ENCODE measurements at places on chromosomes 5 and 9.

DNA sequence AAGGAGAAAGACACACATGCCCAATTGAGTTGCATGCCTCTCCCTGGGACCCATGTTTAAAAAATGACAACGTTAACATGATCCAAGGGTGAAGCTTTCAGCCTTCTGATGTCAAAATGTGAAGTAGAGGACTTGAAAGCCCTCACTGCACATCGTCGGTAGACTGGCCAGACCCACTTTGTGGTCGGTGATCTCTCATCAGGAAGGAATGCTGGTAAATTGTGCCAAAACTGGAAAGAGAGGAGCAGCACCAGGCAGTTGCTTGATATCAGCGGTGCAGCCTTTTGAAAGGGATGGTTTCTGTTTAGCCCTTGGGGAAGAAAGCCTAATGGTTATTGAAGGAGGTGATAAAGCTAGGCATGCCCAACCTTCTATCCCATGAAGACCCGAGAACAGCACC is 125.3 kb upstream of the MARCHF11 start:
- DNase-seq: no peak

- DNase-seq: no peak
Observed at GRCh38 chr5:18113721-18114120, 479.5 kb downstream of the TAF11L14 start.

DNA sequence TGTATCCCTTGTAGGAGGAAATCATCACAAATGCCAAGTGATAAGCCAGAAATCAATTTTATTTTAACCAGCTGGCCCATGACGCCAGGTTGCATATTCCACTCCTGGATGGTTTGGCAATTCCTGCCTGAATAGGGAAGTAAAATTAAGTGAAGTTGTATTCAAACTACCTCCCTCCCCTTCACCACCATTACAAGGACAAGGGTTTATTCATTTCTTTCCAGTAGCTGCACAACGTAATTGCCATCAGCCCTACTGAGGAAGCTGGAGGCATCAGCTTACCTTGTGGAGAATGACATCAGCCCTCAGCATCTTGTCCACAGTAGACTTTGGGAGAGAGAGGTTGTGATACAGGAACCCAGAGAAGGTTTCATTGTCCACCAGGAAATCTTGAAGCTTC is 66.6 kb downstream of the ABCA1 start:
- no peak for DNase-seq

DNA sequence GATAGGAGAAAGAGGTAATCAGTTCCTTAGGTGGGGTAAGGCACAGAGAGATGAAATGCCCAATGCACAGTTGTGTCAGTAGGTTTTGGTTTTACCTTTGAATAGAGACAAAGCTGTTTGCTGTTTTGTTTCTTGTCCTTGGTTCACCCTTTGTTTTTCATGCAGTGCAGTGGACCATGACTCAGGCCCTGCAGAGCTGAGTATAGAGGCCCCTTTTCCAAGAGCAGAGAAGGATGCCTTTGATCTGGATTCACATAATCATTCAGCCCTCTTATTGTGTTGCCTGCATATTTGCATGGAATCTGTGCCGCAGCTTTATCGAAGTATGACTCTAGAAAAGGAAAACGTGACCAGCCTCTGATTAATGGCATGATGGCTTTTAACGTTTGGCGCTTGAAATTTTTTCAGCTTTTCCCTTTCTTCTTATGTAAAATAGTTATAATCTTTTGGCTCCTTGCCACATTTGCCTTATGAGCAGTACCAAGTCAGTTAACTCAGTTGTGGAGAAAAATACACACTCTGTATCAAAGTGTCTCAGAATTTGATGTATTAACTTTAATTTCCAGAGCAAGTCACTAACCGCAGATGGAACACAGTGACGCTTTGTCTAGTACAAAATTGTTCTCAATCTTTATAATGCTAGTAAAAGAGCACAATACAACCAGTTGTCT is 197.6 kb downstream of the KDM4C start:
- no peak for DNase-seq

DNA sequence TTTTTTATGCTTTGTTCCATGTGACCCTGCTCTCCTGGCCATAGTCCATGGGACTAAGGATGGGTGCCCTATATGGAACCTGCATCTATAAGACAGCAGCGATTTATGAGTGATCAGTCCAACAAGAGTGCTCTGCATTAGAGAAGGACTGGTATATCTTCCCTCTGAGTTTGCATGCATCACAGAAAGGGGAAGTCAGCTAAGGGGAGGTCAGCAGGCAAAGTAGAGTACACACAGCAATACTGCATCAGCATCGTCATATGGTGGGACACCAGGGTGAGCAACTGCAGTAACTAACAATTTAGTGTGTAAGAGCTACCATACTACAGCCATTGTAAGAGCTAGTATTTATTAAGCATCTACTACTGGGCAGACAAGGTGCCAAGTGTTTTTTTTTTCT is 311.3 kb downstream of the NDUFS4 start:
- no peak for DNase-seq

- DNase-seq: no peak
Observed at GRCh38 chr9:126320158-126320922, 6.3 kb upstream of the MVB12B start.

DNA sequence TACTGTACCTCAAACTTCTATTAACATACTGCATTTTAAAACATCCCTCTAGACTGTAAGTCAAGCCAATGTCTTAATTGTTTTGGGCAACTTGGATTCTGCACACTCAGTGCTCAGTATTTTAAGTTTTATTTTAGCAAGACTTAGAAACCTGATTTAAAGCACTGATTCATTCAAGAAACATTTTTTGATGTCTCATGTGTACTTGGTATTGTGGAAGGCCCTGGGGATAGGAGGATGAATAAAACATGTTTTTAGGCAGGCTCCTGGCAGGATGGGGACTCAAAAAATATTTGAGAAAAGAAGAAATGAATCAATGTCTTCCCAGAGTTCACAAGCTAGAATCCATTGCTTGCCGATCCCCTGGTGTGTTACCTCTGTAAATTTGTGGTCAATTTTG is 334.0 kb upstream of the PUM3 start:
- DNase-seq: no peak

GRCh38 chr5:140413230-140413629 is 11.6 kb downstream of the ANKHD1 start:
- DNase-seq: no peak

DNA sequence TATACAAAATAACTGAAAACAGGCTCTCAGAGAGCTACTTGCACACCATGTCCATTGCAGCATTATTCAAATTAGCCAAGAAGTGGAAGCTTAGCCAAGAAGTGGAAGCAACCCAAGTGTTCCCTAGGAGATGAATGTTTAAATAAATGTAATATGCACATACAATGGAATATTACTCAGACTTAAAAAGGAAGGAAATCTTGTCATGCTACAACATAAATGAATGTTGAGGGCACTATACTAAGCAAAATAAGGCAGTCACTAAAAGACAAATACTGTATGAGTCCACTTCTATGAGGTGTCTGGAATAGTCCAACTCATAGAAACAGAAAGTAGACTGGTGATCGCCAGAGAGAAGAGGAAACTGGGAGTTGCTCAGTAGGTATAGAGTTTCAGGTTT is 438.1 kb downstream of the MAT2B start:
- DNase-seq: no peak

DNA sequence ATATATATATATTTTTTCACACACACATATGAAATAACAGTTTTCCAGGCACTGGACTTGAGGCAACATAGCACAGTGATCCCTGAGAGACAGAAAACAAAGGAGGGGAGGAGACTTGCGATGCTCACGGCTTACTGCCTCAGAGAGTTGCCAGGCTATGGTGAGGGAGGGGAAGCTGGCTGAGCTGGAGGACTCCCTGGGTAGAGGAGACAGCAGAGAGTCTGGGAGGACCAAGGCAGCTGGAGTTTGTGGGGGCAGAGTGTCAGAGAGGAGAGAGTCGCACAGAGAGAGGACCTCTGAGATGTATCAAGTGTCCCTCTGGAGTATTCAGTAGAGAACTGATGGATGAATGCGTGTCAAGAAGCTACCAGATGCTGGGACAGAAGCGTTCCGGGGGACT is 23.1 kb upstream of the QSOX2 start:
- no peak for DNase-seq

- DNase-seq: no peak
Observed at GRCh38 chr5:39584927-39585326, 160.1 kb upstream of the DAB2 start.

DNA sequence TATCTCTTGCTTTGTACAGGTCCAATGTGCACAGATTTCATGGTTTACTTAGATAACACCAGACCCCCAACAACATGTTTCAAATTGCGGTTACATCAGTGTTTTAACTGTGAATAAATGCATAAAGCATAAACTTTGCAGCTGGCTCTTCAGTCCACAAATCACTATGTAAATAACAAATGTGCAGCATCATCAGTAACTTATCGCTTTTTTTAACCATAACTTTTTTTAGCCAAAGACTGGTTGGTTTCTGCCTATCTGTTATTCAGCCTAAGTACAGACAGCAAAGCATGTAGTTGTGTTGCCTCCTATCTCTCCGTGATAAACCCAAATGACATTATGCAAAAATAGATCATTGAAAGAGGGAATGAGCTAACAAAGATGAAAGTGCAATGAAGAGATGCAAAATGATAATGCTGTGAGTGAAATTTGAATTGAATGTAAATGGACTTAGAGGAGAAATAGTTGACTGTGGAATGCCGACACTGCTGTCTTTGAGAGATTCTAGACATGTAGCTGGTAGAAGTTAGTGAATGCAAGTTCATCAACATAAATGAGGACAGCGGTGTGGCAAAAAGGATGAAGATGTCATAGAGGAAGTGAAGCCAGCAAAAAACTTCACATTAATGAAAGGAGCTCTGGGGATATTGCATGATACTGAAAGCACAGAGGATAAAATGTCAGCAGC is 108.8 kb downstream of the PDE8B start:
- no peak for DNase-seq

DNA sequence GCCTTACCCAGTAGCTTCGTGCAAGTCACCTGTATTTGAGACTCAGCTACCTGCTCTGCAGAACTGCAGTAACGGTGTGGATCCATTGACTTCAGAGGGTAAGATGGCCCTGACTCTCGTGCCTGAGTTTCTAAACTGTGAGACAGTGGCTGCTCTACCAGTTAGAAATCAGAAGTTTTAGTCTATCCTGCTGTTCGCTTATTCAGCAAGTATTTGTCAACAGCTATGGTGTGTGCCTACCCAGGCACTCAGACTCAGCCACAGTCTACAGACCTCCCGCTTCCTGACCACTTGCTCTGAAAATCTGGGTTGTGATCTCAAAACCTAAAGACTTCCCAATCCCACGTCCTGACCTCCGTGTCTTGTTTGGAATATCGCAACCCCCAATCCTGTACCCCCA is 13.5 kb downstream of the AQP3 start:
- no peak for DNase-seq

- no peak for DNase-seq
Observed at GRCh38 chr9:2231829-2232228, 216.7 kb downstream of the SMARCA2 start.

- no peak for DNase-seq
Observed at GRCh38 chr5:88693071-88693932, 189.7 kb downstream of the MEF2C start.

DNA sequence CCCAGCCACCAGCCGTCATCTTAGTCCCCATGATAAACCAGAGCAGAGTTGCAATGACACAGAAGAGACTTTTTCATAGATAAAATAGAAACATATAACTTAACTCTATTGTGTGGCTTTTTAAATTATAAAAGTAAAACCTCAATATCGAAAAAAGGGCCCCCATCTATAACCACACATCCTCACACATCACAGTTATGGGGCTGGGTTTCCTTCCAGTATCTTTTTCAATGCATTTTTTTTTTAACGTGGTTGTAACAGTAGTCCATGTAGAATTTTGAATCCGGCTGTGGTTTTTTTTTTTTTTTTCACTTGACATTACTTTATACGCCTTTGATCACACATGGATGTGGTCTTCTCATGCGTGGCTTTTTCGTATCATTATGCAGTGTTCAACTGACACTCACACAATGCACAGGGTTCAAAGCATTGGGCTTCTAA is 77.4 kb downstream of the CFAP77 start:
- DNase-seq: no peak

DNA sequence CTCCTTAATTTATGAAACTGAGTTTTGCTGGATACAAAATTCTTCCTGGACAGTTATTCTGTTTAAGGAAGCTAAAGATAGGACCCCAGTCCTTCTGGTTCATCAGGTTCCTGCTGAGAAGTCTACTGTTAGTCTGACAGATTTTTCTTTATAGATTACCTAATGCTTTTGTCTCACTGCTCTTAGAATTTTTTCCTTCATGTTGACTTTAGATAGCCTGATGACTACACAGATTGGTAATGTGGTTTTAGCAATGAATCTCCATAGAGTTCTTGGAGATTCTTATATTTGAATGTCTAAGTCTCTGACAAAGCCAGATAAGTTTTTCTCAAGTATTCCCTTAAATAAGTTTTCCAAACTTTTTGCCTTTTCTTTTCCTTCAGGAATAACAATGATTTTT is 419.7 kb downstream of the CDH10 start:
- DNase-seq: no peak

DNA sequence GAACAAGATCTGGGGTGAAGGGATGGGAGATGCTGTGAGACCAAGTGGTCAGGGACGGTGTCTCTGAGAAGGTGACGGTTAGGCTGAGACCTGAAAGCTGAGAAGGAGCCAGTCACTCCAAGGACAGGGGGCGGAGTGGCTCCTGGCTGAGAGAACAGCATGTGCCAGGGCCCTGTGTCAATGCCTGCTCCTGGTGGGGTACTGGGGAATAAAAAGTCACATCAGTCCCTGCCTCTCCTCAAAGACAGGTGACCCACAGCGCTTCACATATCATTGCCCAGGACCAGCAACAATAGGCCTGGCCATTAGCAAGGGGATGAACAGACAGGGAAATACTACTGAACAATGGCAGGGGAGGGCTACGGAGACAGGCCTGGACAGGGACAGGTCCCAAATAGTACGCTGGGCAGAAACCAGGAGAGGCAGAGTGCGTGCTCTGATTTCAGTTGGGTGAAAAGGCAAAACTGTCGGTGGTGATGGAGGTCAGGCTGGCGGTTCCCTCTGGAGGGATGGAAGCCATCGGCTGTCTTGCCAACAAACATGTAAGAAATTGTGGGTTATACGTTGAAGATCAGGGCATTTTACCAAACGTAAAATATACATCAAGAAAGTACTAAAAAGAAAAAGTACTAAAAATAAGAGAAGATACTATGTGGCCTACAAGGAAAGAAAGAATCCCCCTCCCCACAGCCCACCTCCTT is 64.3 kb downstream of the C9orf50 start:
- DNase-seq: no peak

DNA sequence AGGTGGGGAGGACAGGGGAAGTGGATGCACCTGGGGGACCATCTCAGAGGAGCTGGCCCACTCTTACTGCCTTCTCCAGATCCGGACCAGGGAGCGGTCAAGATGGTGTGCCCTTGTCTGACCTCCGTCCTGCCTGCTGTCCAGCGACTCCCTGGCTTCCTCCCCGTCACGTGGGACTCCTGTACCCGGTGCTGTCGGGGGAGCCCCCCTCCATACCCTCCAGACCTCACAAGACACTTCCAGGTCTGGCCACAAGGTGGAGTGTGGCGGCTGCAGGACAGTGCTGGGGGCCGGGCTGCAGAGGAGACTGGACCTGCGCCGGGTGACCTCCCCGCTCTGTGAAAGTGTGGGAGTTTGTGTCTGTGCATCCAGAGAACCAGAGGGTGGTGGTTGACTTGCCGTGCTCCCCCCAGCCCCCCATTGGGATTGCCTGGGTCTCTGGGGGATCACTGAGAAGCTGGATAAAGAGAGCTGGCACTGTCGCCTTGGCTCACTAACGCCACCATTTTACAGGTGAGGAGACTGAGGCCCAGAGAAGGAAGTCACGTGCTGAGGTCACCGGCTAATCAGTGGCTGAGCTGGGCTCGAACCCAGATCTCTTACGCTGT is 1.9 kb upstream of the CRB2 start:
- peak; percentile 79 for DNase-seq

GRCh38 chr9:129252937-129253802 is 75.1 kb upstream of the IER5L start:
- DNase-seq: no peak
